ENCODE measurements at places on chromosomes 16 and 17.

DNA sequence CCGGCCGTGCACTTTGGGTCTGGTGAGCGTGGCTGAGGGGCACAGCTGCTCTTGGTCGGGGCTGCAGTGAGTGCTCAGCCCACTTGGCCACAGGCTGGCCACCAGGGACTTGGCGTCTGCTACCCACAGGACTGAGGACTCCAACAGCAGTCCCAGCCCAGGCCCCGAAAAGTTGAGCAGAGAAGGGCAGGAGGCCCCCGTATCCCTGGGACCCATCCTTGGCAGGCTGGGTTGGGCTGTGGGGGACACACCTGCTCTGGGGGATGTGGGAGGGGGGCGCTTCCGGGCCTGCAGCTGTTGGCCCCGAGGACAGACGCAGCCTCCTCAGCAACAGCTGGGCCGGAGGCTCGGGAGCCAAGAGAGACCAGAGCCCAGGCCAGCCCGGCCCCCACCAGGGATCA is 19.4 kb upstream of the SSTR5 start:
- DNase-seq, result no peak

DNA sequence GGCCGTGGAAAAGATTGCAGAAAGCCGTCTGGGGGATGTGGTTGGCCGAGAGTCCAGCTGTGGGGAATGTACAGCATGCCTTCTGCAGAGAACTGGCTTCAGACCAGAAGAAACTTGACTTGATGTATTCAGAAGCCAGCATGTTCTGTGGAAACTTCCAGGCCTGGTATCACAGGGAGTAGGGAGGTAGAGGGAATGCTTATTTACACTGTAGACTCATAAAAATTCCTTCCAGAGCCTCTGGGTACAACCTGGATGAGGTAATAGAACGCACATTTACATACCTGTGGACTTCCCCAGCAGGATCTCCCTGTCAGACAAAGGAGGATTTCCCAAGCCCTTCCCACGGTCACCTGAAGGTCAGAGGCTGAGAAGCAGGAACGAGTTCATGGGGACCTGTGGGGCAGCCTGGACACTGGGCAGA is 11.8 kb upstream of the GAS7 start:
- no peak for DNase-seq

GRCh38 chr17:42116705-42117396 is 4.3 kb downstream of the KAT2A start:
- peak; percentile 65 for DNase-seq

GRCh38 chr16:11610121-11610505 is 23.4 kb upstream of the LITAF start:
- no peak for DNase-seq

GRCh38 chr16:66691234-66691633 is 5.3 kb downstream of the CMTM4 start:
- no peak for DNase-seq

DNA sequence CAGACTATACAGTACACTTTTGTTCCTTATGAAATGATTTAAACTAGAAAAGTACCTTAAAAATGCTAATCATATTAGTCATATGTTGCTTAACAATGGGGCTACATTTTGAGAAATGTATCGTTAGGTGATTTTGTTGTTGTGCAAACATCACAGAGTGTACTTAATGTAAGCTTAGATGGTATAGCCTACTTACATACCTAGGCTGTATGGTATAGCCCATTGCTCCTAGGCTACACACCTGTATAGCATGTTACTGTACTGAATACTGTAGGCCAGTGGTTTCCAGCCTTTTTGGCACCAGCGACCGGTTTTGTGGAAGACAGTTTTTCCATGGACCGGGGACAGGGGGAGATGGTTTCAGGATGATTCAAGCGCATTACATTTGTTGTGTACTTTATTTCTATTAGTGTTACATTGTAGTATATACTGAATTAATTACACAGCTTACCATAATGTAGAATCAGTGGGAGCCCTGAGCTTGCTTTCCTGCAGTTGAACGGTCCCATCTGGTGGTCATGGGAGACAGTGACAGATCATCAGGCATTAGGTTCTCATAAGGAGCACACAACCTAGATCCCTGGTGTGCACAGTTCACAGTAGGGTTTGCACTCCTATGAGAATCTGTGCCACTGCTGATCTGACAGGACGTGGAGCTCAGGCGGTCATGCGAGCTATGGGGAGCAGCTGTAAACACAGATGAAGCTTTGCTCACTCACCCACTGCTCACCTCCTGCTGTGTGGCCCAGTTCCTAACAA is 35.0 kb upstream of the MRC2 start:
- no peak for DNase-seq

DNA sequence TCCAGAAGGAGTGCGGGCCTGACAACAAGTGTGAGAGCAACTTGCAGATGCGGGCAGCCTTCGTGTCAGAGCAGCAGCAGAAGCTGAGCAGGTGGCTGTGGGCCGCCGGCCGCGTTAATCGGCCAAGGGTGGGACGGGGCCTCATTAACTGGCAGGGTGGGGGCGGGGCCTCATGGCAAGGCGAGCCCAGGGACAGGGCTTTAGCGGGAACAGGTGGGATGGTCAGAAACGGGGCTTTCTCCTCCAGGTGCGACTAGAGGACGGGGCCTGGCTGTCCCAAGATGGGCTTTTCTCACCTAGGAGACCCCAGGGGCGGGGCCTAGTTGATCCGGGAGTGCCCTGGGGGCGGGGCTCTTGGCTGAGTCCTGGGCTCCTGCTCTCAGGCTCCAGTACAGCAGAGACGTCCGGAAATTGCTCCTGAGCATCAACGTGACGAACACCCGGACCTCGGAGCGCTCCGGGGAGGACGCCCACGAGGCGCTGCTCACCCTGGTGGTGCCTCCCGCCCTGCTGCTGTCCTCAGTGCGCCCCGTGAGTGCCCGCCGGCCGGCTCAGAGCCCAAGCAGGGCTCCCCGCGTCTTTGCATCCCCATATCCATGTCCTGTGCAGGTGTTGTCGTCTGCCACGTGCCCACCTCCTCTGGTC is 18.4 kb upstream of the PDK2 start:
- DNase-seq, result no peak

- DNase-seq, result peak; percentile 48
These were observed at the start of gene CCL5 for GRCh38 chr17:35879773-35880654. Gene CCL5, minus strand, starts transcription at chr17:35880360.

DNA sequence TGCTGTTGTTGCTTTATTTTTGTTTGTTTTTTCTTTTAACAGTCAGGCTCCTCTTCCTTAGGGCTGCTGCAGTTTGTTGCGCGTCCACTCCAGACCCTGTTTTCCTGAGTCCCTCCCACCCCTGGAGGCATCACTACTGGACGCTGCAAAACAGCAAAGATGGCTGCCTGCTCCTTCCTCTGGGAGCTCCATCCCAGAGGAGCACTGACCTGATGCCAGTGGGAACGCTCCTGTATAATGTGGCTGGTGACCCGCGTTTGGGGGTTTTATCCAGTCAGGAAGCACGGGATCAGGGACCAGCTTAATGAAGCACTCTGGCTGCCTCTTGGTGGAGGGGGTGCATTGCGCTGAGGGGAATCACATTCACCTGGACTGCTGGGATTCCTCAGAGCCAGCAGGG is 1005.6 kb downstream of the CDH8 start:
- DNase-seq, result no peak

DNA sequence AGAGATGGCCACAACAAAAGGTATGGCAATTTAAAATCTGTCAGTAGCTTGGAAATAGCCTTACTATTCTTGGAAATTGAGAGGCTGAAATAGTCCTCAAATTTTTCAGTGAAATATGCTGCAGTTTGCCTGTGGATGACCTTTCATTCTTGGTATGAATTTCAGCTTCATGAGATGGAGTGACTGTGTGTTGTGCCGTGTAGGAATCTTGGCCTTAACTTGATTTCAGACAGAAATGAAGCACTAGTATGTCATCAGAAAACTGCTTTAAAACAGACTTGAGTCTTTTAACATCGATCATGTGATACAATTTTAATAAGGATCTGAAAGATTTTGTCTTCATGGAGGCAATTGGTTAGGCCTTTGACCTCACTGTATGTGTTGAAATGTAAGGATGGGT is 247.2 kb downstream of the CNTNAP4 start:
- DNase-seq, result no peak

DNA sequence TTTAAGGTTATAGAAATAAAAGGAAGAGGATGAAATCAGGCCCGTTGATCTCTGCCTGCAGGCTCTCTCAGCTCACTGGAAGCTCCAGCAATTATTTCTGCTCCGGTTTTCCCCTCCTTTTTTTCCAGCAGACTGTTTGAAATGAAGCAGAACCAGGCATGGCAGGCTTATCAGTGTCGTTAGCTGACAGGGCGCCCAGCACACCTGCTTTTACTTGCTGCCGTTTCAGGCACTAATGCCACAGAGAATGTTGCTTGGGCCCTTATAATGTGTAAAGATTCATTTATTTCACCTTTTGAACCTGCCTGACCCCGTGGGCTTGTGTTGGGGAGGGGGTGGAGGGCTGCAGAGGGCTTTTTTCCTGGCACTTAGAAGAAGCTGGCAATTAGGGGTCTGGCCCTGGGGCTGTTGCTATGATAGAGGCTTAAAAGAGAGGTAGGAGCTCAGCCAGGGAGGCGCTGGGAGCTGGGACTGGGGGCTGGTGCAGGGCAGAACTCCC is 108.1 kb downstream of the IRX3 start:
- no peak for DNase-seq

GRCh38 chr16:53091466-53092211 is 36.8 kb downstream of the CHD9 start:
- no peak for DNase-seq

GRCh38 chr17:71171270-71171669 is 949.5 kb upstream of the SOX9 start:
- DNase-seq, result no peak

DNA sequence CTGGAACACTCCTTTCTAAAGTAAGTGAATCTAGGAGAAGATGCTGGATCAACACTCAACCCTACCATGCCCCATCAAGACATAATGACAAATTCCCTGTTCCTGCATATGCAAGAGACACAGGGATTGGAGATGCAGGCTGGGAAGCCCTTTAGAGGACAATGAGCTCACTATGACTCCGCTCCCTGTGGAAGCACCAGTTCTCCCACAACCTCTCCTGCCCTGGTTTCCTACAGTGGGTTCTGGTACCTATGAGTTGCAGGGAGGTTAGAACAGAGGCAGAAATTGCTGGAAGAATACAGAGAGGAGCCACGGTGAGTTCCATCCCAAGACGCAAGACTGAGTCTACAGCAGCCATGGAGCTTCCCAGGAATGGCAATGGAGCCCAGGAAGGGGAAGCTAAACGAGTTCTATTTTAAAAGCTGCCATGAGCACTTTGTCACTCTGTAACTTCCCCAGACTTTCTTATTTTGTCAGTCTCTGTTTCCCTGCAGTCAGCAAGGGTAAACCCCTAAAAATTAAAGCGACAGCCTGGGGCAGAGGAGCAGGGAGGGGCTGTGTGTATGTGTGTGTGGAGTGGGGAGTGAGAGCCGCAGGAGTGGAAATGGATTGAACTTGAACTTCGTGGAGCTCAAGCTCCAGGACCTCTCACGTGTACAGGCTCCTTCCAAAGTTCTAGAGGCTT is 42.3 kb upstream of the PIK3R6 start:
- no peak for DNase-seq

GRCh38 chr17:82602986-82603710 is 45.1 kb downstream of the WDR45B start:
- DNase-seq, result no peak

DNA sequence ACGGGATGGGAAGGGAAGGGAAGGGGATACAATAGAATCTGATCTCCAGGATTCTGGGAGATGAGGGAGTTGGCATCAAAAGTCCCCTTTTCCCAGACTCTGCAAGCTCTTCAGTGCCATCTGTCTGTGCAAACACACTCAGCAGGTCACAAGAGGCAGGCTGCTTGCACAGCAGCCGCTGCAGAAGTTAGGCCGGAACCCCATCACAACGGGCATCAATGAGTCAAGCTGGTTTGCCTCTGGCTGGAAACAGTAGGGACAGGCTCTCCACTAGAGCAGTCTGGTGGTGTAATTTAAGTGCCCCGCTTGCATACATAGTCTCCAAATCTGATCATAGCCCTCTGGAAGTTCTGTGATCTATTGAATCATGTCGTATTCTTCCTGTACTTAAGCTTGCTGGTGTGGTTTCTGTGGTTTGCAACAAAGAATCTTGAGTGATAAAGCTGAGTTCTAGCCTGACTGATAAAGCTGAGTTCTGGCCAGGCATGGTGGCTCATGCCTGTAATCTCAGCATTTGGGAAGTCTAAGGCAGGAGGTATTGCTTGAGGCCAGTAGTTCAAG is 33.7 kb upstream of the KDM8 start:
- peak; percentile 86 for DNase-seq

DNA sequence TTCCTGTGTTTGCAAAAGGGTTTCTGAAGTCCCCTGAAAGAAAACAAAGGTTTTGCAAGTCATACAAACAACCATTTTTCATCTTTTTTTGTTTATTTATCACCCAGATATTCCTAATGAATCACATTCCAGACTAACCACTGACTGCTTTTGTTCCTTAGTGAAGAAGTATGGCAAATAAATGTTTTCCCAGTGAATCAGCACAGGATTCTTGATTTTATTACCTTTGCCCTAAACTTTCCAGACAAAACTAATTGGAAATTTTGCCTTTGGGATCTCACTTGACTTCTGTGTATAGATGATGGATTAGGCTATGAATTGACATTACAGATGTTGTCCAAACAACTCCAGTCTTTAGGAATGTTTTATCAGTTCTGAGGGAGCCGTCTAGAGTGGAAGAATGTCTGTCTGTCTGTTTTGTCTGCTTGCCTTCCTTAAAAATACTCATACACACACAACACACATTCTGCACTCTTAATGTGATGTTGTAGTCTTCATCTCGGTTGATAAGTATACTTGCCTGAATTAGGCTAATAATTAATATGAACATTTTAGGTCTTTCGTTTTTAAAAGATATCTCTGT is 48.9 kb downstream of the VMP1 start:
- DNase-seq, result no peak

GRCh38 chr16:12951392-12951791 is 50.0 kb downstream of the SHISA9 start:
- no peak for DNase-seq

DNA sequence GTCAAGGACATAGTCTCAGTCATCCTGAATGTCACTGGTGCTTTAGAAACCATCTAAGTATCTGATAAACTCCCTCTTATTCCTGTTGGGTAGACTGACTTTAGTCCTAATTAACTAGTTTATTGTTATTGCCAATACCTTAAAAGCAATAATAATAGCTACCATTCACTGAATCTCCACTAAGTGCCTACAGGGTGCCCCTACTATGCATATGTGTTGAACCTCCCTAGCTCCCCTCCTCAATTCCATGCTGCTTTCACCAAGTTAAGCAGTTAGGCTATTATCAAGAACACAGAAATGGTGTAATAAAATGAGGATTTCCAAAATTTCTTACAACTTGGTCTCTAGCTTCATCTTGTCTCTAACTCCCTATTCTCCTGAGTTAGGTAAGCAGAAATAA is 87.5 kb upstream of the MTMR4 start:
- no peak for DNase-seq

- DNase-seq, result no peak
These were observed 11.3 kb downstream of the CACNG4 start for GRCh38 chr17:66975614-66976378.
